Smooth muscle cell of trachea (primary cell): ENCODE measurements at places on chromosomes 3 and 15. TPM values are rescaled to one million over a fixed set of nuclear protein-coding genes. Genes with fewer than 3 reads are reported as not detected.

The TRPC1 gene
- total RNA-seq, result 34.6 and 49.5 TPM in 2 replicates

The CLDN1 gene
- 0.15 and 0.50 TPM in 2 replicates for total RNA-seq

The CLRN1 gene
- total RNA-seq, result not detected in 2 replicates

The ADCY5 gene
- 0.44 and 0.66 TPM in 2 replicates for total RNA-seq

The NRROS gene
- 0.58 and 1.5 TPM in 2 replicates for total RNA-seq

The SNX22 gene
- total RNA-seq, result 0.50 and 0.58 TPM in 2 replicates

The SI gene
- not detected in 2 replicates for total RNA-seq
